Non-pigmented ciliary epithelial cell (primary cell): ENCODE measurements at places on chromosomes 6 and 20.
A peak's percentile ranks its signal among the peaks of the same experiment; 100 is the strongest.

GRCh38 chr6:27894839-27895762 lies 17.1 kb downstream of the OR2B2 start:
- no peak for DNase-seq

GRCh38 chr6:90158936-90159335 lies 137.7 kb downstream of the BACH2 start:
- no peak for DNase-seq

- DNase-seq = no peak
Measured at GRCh38 chr6:12022953-12023388, 10.9 kb downstream of the HIVEP1 start.

DNA sequence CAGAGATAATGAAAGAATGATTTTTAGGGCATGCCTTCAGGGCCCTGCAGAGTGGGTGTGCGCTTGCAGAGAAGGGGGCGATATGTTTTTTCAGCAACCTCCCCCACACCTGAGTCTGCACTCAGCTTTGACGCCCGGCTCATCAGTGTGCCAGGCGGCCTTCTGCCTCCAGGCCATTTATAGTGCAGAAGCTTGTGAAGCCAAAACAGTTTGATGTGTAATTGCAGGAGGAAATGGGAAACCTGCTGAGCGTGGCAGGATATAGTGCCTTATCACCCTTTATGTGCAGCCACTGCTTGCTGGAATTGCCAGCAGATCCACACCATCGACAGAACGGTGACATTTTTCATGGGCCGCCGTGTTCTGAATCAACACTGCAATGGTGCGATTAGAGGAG lies 178.2 kb downstream of the CDH4 start:
- no peak for DNase-seq

- DNase-seq = peak; percentile 72
Measured at GRCh38 chr6:30818391-30818841, 65.9 kb upstream of the DDR1 start.

- DNase-seq = no peak
Measured at GRCh38 chr6:41430875-41431274, 95.5 kb downstream of the NCR2 start.

DNA sequence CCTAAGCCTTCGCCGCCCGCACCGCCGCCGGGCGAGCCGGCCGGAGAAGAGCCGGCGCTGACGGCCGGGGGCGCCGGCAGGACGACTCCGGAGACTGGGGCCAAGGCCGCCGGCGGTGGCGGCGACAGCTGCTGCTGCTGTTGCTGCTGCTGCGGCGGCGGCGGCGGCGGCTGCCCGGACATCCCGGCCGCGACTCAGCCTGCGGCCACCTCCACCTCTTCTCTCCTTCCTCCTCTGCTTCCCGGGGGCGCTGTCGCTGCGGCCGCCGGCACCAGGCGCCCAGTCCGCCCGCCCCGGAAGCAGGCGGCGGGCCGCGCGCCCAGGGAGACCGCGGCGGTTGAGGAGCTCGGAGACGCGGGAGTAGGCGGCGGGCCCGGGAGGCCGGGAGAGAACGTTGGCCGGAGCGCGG lies 307 bp downstream of the RANBP9 start:
- no peak for DNase-seq

DNA sequence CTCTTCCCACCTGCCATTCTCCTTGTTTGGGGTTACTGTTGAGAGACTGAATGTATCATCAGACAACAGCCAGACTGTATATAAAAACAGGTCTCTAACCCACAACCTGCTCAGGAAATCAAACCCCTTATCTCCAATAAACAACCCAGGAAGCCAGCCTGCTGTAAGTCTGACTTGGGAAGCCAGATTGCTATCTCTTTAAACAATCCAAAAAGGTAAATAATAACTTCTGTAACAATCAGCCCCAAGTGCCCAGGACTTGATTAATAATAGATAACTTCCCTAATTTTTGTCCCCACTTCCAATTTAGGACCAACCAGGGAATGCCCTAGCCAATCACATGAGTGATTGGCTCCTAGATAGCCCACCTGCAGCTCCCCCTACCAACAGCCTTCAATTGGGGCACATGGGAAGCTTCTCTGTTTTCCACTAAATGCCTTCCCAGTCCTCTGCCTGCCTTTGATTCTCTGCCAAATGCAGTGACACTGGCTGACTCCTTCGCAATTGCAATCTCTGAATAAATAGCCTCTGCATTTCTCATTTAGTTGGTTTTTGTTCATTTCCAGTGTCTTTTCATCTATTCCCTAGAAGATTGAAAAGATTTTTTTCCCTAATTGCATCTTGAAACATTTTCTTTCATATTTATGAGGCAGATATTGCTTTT lies 117.1 kb upstream of the TAB2 start:
- DNase-seq = no peak

- no peak for DNase-seq
Measured at GRCh38 chr6:110592765-110593164, 116.4 kb upstream of the SLC22A16 start.
